AG04450 (cell line): ENCODE measurements at places on chromosomes 4 and X.

GRCh38 chrX:119004920-119005524 lies 30.6 kb downstream of the LONRF3 start:
- DNase-seq: no peak

GRCh38 chrX:137747244-137748043 lies 181.5 kb downstream of the ZIC3 start:
- no peak for DNase-seq

GRCh38 chrX:9866633-9867032 lies 80.4 kb downstream of the SHROOM2 start:
- DNase-seq: no peak

- no peak for DNase-seq
Measured at GRCh38 chr4:38082021-38082420, 121.8 kb downstream of the PTTG2 start.

- DNase-seq: no peak
Measured at GRCh38 chrX:148905400-148905799, 405.0 kb downstream of the AFF2 start.

GRCh38 chr4:169337510-169337909 lies 66.8 kb upstream of the SH3RF1 start:
- DNase-seq: peak; percentile 86

GRCh38 chrX:19866626-19867410 lies 20.6 kb downstream of the SH3KBP1 start:
- no peak for DNase-seq

DNA sequence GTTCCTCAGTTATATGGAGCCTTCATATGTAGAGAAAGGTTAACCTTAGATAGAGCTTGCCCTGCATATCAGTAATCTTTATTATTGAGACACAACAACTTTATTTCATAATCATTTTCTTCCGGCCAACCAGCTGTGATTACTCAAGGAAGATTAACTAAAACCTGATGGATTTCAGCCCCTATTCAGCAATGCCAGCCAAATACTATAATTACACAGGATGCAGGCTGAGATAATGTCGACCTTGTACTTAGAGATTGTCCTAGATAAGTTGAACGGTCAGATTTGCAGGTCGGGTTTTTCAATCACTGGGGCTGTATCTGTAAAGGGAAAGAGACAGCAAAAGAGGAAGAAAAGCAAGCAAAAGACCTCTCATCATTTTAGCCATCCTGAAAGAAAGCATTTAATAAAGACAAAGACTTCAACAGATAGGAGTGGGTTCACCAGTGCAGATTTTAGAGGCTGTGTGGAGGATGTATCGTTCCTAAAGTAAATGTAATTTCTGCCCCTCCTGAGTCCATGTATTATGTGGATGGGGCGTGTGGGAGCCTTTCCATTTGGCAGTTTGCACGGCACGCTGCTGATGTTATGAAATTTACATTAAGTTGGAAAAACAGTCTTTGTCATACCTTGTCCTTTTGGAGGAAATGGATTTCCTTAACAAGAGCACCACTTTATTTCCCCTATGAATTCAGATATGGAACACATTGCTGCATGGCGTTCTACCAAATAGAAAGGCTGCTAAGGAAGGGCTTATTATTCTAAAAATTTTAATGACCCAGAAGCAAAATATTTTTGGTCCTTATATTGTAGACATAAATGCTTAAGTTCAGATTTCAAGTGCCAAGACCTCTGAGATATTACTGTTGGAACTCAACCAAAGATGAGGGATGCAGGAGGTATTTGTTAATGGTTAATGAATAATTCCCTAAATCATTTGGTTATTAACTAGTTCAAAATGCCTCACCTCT lies 496.7 kb downstream of the SPRY1 start:
- DNase-seq: no peak

DNA sequence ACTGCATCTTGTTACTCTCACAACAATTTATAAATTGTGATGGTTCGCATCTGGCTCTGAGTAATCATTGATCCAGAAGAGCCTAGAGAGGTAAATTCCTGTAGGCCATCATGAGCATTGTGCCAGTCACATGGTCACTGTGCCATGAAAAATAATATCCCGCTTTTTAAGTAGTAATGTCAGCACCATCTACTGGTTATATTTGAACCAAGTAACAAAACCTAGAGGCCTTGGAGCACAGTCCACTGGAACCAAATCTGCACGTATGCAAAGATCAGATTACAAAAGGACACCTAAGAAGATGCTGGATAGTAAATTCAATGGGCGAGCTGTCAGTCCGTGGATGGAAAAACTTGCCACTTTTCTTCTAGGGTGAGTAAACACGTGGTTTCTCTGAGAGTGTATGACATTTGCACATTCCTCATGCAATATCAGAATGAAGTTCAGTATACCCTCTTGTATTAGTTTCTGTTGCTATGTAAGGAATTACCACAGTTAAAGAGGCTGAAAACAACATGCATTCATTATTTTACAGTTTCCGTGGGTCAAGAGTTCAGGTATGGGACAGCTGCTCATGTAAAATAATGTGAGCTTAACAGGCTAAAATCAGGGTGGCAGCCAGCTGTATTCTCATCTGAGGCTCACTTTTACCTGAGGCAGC lies 26.8 kb downstream of the FAM114A1 start:
- DNase-seq: no peak
